Stimulated activated CD8-positive, alpha-beta memory T cell treated with anti-CD3 and anti-CD28 coated beads, Interleukin-12 subunit alpha, Interleukin-12 subunit beta, amount 100 ng/mL, for 1 hour (primary cell): ENCODE measurements at places on chromosomes 2 and 18.

- DNase-seq, result no peak
These were observed 131.5 kb downstream of the RAD51AP2 start for GRCh38 chr2:17386771-17387170.

- peak; percentile 7 for DNase-seq
These were observed 47.8 kb upstream of the MAPRE3 start for GRCh38 chr2:26922405-26923188.

- no peak for DNase-seq
These were observed 39.8 kb upstream of the DDX18 start for GRCh38 chr2:117774716-117775115.

GRCh38 chr2:122478117-122478516 lies 722.7 kb downstream of the TSN start:
- no peak for DNase-seq
